ENCODE measurements at places on chromosomes 2 and 18. TPM values are rescaled to one million over a fixed set of nuclear protein-coding genes. Genes with fewer than 3 reads are reported as not detected.

GRCh38 chr2:156890529-156891148, 366.9 kb upstream of the GALNT5 start:
- H3K27ac ChIP-seq: no peak overlapping the region
- H3K27me3 ChIP-seq: no peaks in the 10 kb centered on the region
- DNase-seq: no peak
- no peak overlapping the region for H3K4me3 ChIP-seq

DNA sequence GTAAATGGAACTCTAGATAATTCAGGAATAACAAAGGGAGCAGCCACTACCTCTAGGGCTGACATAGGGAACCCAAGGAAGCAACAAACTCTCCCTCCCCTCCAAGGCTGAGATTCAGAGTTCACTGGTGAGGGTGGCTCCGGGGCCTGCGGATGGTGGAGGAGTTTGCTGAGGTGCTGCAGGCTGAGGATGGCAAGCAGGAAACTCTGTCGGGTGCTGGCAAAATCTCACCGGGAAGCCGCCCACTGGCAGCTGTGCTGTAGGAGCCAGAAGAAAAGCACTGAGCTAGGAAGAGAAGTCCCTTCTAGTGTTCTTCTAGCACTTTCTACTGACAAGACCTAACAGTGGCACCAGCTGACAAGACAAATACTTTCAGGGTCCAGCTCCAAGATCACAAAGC, 12.5 kb upstream of the HAAO start:
- no peak overlapping the region for H3K27ac ChIP-seq
- no peaks in the 10 kb centered on the region for H3K36me3 ChIP-seq
- DNase-seq: no peak
- H3K27me3 ChIP-seq: no peaks in the 10 kb centered on the region

DNA sequence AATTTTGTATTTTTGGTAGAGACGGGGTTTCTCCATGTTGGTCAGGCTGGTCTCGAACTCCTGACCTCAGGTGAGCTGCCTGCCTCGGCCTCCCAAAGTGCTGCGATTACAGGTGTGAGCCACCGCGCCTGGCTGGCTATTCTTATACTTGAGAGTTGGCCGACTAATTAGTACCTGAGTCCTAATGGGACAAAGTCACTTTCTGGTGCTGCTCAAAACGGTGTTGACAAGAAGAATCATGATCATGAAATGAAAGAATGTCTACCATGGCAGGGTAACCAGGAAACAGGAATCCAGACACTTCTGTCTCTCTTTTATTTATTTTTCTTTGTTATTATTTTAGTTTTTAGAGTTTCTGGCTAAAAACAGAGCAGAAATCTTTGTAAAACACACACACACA, 54.7 kb upstream of the RAB6D start:
- no peak for DNase-seq
- no peaks in the 10 kb centered on the region for H3K4me1 ChIP-seq

DNA sequence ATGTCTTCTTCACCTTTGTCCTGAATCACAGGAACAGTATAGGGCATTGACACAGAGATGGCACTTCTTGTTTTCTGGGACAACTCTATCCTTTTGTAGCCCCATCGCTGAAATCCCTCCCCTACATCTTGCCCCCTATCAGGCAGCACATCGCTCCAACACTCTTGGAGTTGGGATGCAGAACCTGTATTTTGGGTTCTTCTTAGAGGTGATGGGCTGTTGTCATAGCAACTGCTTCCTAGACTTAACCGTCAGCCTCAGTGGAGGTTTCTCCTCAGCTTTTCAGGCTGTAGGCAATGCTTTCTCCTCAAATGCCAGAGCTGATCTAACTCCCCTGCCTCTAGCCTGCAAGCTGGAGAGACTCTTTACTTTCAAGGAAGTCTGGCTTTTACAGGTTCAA, 99.9 kb upstream of the SPRED2 start:
- H3K27me3 ChIP-seq: no peaks in the 10 kb centered on the region
- no peaks in the 10 kb centered on the region for H3K36me3 ChIP-seq
- no peak for DNase-seq
- peaks cover 14% of the 10 kb centered on the region for H3K4me1 ChIP-seq
- no peak overlapping the region for H3K4me3 ChIP-seq
- H3K27ac ChIP-seq: no peak overlapping the region

DNA sequence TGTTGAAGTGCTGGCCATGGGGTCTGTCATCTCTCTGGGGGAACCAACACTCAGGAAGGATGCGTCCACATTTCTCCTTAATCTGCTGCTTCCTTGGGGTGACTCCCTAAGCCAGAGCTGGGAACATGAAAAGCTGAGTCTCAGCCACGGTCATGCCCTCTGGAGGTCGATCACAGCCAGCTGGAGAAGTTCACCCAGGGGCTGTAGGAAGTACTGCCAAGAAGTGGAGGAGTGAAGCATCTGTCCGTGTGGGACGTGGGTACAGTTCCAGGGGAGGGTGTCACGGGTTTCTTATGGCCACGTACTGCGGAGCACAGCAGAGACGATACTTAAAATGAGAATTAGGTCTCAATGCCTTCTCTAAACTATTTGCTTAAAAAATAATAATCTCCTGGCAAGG, 42.4 kb upstream of the IGFBP2 start:
- no peak overlapping the region for H3K27ac ChIP-seq
- no peak for DNase-seq
- no peaks in the 10 kb centered on the region for H3K27me3 ChIP-seq
- no peaks in the 10 kb centered on the region for H3K4me1 ChIP-seq
- H3K36me3 ChIP-seq: no peaks in the 10 kb centered on the region

DNA sequence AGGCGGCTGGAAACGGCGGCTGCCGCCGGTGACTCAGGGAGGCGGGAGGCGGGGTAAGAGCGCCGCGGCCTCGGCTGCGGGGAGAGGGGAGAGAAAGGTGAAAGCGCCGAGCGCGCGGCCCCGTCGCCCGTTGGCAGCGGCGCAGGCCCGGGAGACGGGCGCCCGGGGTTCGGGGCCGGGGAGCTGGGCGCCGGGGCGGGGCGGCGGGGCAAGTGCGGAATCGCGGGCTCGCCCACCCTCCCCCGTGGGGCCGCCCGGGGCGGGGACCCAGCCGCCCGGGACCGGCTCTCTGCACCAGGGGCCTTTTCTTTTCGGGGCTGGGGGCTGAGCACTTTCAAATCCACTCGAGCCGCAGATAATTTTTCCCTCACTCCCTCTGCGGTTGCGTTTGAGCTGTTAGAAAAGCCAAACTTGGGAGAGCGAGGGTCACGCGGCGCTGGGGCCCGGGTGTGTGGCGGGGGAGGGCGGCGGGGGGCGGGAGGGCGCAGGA, 266 bp downstream of the KDM3A start:
- DNase-seq: no peak
- no peaks in the 10 kb centered on the region for H3K27me3 ChIP-seq
- H3K4me1 ChIP-seq: peaks cover 34% of the 10 kb centered on the region
- H3K27ac ChIP-seq: no peak overlapping the region
- peaks cover 42% of the 10 kb centered on the region for H3K36me3 ChIP-seq

- H3K27me3 ChIP-seq: no peaks in the 10 kb centered on the region
- DNase-seq: no peak
- H3K4me3 ChIP-seq: no peak overlapping the region
- H3K27ac ChIP-seq: no peak overlapping the region
- H3K4me1 ChIP-seq: peaks cover 30% of the 10 kb centered on the region
- no peaks in the 10 kb centered on the region for H3K36me3 ChIP-seq
Measured at GRCh38 chr2:134778372-134778771, 59.6 kb upstream of the TMEM163 start.

- H3K4me1 ChIP-seq: no peaks in the 10 kb centered on the region
- no peak overlapping the region for H3K27ac ChIP-seq
- H3K36me3 ChIP-seq: no peaks in the 10 kb centered on the region
- H3K27me3 ChIP-seq: no peaks in the 10 kb centered on the region
Measured at GRCh38 chr2:16071865-16072637, 131.7 kb downstream of the MYCN start.

DNA sequence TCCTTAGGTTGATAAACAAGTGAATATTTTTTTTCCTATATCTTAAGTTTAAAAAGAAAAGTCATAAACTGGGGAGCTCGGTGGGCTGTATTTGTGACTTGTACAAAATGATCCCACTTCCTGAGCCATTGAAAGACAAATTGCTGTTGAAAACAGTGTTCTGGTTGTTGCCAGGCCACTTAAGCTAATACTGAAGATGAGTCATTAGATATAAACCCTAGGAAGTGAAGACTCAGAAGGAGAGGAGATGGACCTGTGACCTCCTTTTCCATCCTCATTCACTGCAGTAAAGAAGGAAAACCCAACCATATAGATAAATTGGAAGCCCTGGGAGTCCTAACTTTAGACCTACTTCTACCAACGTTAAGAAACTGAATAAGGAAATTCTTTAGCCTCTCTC, 46.2 kb upstream of the SERPINE2 start:
- DNase-seq: peak; percentile 82
- peak overlapping the region; percentile 55 for H3K4me3 ChIP-seq
- peak overlapping the region; percentile 97 for H3K27ac ChIP-seq
- H3K36me3 ChIP-seq: no peaks in the 10 kb centered on the region
- peaks cover 35% of the 10 kb centered on the region for H3K4me1 ChIP-seq

GRCh38 chr2:238306672-238306998, 13.7 kb upstream of the TRAF3IP1 start:
- H3K4me3 ChIP-seq: no peak overlapping the region
- no peaks in the 10 kb centered on the region for H3K4me1 ChIP-seq
- no peaks in the 10 kb centered on the region for H3K27me3 ChIP-seq

DNA sequence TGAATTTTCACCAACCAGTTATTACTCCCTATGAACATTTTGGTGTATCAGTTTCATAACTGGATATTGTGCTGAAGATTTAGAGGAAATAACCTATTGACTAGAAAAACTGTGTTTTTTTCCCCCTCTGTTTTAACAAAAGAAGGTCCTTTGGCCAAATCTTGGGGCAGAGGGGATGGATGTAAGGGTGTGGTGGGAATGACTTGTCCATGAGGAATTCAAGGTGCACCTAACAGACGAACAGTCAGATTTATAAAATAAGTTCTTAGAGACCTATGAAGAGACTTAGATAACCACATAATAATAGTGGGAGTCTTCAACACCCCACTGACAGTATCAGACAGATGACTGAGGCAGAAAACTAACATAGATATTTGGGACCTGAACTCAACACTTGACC, 119.3 kb upstream of the SESTD1 start:
- peak; percentile 60 for DNase-seq
- no peaks in the 10 kb centered on the region for H3K27me3 ChIP-seq
- H3K4me3 ChIP-seq: no peak overlapping the region

DNA sequence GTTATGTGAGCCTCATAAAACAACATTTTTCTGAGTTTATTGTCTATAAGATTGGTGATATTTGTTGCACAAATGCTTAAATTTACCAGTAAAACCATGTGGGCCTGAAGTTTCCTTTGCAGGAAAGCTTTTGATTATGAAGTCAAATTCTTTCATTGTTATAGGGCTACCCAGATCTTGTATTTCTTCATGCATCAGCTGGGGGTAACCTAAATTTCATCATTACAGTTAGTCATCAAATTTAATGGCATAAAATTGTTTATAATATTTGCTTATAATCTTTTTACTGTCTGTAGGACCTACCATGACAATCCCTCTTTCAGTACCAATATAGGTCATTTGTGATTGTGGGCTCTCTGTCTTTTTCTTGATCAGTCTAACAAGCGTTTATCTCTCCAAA, 47.8 kb downstream of the SMAD2 start:
- H3K4me1 ChIP-seq: peaks cover 37% of the 10 kb centered on the region
- peak; percentile 56 for DNase-seq
- H3K36me3 ChIP-seq: no peaks in the 10 kb centered on the region
- peak overlapping the region; percentile 89 for H3K27ac ChIP-seq
- H3K27me3 ChIP-seq: no peaks in the 10 kb centered on the region
- no peak overlapping the region for H3K4me3 ChIP-seq

GRCh38 chr2:8986327-8986976, 17.0 kb downstream of the MBOAT2 start:
- H3K36me3 ChIP-seq: no peaks in the 10 kb centered on the region
- peak; percentile 13 for DNase-seq
- H3K27me3 ChIP-seq: no peaks in the 10 kb centered on the region
- peaks cover 31% of the 10 kb centered on the region for H3K4me1 ChIP-seq

GRCh38 chr2:25684577-25685473, 11.4 kb upstream of the DTNB start:
- no peaks in the 10 kb centered on the region for H3K27me3 ChIP-seq
- DNase-seq: no peak
- no peak overlapping the region for H3K27ac ChIP-seq
- no peaks in the 10 kb centered on the region for H3K36me3 ChIP-seq
- H3K4me3 ChIP-seq: no peak overlapping the region

DNA sequence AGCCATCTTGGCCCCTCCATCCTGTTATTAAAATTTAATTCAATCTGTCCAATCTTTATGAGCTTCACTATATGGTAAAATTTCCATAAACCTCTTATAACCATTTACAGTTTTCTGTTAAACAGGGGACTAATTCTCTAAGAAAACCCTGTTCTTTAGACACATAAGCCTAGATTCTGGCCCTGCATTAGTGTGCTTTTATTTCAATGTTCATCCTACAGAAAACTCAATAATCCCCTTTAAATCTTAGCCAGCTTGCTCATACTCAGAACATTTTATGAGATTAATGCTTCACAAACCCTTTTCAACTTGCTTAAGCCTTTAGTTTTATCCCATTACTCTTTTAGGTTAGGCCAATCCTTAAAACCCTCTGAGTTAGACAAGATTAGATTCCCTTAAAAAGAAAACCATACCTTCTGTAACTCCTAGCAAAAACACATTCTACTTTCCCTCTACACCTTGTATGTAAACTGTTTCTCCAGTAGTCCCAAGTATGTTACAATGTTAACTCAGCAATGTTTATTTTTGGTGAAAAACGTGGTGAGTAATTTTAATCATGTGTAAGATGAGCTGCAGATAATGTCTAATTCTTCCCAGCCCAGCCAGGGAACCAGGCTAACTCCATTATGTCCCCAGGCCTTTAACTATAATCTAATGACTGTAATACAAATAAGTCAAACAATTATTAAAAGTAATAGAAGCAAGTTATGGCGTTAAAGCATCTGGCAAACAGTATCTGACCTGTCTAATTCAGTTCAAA, 1953.4 kb upstream of the LRRTM1 start:
- no peak overlapping the region for H3K4me3 ChIP-seq
- H3K27ac ChIP-seq: no peak overlapping the region
- H3K4me1 ChIP-seq: no peaks in the 10 kb centered on the region

DNA sequence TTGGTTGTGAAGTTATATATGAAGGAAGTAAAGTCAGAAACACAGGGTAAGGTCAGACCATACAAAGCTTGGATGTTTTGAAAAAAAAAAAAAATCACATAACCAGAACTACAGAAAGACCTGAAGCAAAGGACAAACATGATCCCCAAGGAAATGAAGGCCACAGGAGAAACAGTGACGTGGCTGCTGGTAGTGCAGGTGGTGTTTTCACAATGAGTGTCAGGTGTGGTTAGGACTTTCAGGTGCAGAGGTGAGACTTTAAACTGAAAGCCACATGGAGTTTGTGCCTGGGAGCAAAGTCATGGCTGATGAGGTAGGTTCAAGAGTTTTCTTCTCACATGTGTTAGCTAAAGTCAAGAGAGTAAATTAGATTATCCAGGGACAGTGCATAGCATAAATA, 270.7 kb downstream of the PIEZO2 start:
- H3K27ac ChIP-seq: no peak overlapping the region
- H3K36me3 ChIP-seq: no peaks in the 10 kb centered on the region
- no peaks in the 10 kb centered on the region for H3K4me1 ChIP-seq
- H3K27me3 ChIP-seq: peaks cover 72% of the 10 kb centered on the region

- H3K27me3 ChIP-seq: no peaks in the 10 kb centered on the region
- H3K4me1 ChIP-seq: no peaks in the 10 kb centered on the region
- no peaks in the 10 kb centered on the region for H3K36me3 ChIP-seq
- no peak overlapping the region for H3K27ac ChIP-seq
Measured at GRCh38 chr2:147663153-147663961, 181.5 kb upstream of the ACVR2A start.

The YIPF4 gene
- total RNA-seq: 13.1 TPM

The ZNF385B gene
- total RNA-seq: 0.81 TPM

The KIAA2012 gene
- total RNA-seq: not detected

The DRC1 gene
- total RNA-seq: not detected

The CFC1 gene
- total RNA-seq: not detected

The FAM124B gene
- not detected for total RNA-seq

The IL36RN gene
- total RNA-seq: not detected
